ENCODE measurements at places on chromosomes 7 and 10. TPM values are rescaled to one million over a fixed set of nuclear protein-coding genes. Genes with fewer than 3 reads are reported as not detected.

DNA sequence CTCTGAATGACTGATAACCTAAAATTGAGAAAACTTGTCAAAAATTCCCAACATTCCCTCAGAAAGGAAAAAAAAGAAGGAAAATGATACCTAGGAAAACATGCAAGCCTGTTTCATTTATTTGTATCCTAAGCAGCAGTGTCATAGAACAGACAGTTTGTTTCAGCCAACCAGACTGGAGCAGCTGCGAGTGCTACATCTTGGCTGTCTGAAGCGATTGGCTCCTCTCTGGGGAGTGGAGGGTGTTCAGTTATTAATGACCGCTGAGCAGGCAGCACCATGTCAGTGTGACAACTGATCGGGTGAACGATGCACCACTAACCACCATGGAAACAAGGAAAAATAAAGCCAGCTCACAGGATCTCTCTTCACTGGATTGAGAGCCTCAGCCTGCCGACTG lies at the start of gene LRRN3:
Gene LRRN3 (plus strand): TSS at position 282 of the 400 bp plus-strand sequence. CDS start 31,646 bp downstream, outside the sequence.
- no peak for DNase-seq

- DNase-seq = no peak
Observed at GRCh38 chr10:65952086-65952485, 973.8 kb upstream of the LRRTM3 start.

DNA sequence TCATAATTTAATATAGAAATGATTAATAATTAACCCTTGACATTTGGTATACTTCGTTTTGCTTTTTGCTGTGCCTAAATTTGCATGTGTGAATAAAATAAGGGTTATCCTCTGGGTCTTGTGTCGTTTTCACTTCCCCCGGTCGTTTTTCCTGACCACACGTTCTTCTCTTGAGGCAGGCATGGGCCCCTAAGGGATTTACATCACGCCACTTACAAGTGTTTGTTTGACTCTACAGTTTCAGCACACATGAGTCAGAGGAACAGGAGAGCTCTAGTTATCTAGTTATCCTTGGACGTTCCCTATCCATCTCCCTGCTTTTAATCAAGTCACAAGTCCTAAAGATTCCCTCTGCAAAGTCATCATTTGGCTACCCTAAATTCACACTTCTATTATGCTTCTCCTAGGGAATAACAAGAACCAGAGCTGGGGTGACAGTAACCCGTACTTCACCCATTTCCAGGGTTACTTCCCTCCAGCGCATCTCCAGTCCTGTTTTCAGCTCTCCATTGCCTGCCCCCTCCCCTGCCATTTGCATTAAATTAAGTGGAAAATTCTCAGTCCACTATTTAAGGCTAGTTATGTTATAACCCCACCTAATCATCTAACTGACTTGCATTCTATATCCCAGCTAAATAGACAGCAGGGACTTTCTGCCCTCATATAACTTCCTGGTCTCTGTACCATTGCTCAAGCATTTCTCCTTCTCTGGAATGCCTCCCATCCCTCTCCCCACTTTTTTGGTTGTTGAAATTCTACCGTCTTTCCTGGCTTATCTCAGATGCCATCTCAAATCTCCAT lies 206.9 kb downstream of the PTEN start:
- no peak for DNase-seq

- DNase-seq = no peak
Observed at GRCh38 chr7:21504021-21504420, 38.8 kb upstream of the DNAH11 start.

DNA sequence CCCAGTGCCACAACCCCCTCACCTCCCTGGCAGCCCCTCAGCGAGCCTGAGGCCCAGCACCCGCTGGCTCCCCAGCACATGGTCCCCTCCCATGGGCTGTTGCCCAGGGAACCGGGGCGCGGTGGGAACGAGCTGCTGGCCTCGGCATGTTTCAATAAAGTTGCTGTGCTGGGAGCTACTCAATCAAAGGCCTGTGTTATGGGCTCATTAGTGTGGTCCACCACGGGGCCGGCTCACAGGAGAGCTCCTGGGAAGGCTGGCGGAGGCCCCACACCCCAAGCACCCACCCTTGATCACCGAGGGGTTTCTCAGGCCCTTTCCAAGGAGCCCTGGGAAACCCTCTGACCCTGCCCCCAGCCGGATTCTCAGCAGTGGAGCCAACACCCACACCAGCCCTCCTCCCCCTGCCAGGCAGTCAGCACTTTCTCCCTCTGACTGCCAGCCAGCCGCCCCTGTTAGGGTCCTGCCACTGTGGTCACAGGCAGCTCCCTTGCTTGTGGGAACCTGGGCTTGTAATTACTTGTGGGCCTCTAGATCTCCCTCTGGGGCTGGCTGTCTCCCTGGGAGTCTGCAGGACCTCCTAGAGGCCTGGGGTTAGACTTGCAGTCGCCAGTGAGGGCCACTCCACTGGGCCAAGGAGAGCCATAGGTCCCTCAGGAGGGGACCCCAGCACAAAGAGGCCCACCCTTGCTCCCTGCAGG lies 24.8 kb upstream of the TRIM8 start:
- DNase-seq = no peak

Gene IFIT1B
- total RNA-seq = not detected

- DNase-seq = no peak
Observed at GRCh38 chr7:158777793-158778192, 51.5 kb downstream of the ESYT2 start.

DNA sequence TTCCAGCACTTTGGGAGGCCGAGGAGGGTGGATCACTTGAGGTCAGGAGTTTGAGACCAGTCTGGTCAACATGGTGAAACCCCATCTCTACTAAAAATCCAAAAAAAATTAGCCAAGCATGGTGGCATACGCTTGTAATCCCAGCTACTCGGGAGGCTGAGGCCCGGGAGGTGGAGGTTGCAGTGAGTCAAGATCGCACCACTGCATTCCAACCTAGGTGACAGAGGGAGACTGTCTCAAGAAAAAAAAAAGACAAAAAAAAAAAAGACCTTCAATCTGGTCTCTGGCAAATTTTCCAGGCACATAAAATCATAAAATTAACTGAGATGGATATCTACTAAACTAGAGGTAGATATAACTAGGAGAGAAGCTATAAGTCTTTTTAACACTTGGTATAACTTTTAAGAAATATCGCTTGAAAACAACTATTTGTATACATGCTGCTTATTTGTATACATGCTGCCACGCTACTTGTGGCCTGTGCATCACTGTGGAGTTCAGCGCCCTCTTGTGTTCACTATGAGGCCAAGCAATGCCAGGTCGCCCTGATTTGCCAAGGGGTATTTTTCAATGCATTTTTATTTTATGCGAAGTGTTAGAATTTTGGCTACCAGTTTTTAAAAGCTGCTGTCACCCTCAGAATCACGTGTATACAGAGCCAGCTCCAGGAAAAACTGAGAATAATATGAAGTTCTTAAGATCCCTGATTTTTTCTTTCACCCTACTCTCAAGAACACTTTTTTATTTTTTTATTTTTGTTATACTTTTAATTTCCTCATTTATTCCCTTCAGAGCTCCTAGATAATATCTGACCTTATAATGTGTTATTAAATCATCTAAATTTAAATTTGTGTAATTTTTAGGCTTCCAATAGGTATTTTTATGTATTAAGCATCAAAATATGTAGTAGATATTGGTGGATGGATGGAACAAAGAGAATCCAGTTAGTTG lies 26.7 kb downstream of the CYCS start:
- peak; percentile 15 for DNase-seq

Gene CABCOCO1
- not detected for total RNA-seq

DNA sequence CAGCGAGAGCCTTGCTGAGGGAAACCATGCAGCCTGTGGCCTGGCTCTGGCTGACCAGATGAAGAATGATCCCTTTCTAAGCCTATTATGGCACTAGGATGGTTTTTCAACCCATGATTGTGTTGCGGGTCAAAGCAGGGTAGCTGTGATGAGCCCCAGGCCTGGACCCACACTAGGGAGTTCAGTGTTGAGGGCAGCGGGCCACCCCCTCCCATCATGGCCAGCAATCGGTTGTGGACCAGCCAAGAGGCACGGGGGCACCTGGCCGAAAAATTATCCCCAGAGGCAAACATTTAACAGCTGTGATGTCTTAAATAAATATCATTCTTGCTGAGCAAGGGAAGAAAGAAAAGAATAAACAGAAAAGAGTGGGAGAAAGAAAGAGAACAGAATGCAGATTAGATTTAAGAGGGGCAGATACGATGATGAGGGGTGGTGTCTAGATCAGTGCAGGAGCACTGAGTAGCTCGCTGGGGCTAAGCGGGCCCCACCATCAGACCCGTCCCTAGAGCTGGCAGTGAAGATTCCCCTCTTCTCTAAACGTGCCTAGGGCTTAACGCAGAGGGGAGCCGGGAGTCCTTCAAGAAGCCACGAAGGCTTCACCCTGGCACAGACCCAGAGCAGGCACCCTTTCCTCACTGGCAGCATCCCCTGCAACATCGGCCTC lies 82.7 kb downstream of the SLC37A3 start:
- no peak for DNase-seq

DNA sequence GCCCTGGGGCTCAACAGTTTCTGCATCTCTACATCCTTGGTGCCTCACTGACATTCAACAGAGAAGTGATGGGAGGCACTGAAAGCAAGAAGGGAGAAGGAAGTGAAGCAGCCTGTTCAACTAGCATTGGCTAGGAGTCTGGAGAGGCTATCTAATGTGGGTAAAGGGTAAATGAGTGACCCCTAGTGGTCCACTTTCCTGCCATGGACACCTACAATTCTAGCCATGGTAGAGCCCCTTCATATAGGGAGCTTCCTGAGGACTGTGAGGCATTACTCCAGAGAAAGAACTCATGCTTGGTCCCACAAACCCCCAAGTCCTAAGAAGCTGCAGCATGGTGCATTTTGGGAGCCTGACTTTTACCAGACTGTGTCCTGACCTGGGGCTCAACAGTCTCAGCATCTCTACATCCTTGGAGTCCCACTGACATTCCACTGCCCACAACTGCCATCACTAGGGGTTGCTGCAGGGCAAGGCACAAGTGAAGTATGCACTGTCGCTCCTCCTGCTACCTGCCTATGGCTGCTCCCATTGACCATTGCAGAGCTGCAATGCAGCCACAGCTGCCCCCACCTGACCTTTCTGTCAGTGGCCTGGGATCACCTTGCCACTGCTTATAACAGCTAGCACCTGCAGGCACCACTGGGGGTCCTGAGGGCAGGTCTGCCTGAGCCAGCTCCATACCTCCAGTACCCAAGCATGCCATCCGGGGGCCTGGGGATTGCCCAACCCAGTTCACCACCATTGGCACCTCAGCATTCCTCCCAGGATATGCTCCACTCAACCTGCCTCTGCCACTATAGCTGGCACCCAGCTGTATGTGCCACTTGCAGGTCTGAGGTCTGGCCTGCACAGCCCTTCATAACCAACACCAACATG lies 44.1 kb upstream of the CDK6 start:
- peak; percentile 32 for DNase-seq

DNA sequence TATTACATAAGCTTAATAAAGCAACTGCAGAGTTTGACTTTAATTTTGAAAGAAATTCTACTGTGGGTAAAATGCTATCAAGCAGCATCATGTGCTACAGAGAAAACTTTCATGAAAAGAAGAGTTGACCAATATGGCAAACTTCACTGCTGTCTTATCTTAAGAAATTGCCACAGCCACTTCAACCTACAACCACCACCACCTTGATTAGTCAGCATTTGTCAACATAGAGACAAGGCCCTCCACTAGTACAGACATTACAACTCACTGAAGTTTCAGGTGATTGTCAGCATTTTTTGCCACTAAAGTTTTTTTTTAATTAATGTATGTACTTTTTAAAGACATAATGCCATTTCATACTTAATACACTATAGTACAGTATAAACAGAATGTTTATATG lies 350.3 kb downstream of the HPSE2 start:
- DNase-seq = no peak

DNA sequence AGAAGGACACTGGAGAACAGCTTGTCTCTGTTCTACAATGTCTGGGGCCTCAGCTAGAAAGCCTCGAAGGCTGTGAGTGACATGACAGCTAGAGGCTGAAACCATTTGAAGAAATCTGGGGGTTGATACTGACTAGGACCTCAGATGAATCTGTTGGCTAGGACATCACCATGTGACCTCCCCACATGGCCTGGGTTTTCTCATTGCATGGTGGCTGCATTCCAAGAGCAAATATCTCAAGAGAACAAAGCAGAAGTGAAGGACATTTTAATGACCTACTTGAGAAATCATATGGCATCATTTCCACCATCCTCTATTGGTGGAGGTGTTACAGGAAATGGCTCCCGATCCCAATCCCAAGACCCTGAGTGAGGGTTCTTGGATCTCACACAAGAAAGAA lies 450.6 kb upstream of the AUTS2 start:
- DNase-seq = no peak

Gene ADARB2
- total RNA-seq = 8.4 TPM

DNA sequence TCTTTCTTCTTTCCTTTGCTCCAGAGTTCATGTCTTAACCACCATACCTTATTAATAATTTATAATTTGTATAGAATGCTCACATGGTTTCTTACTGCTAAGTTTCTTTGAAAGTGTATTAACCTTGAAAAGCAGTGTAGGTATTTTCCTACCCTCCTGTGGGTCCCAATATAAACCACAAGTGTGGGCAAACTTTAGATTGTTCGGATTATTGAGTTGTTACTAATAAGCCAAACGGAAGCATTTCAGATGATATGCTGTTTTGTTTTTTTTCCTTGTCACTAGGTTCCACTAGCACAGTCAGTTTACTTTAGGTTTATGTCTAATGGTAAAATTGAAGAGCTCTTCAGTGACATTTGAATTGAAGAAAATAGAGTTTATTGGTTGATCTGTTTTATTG lies 10.2 kb downstream of the SSBP1 start:
- no peak for DNase-seq

DNA sequence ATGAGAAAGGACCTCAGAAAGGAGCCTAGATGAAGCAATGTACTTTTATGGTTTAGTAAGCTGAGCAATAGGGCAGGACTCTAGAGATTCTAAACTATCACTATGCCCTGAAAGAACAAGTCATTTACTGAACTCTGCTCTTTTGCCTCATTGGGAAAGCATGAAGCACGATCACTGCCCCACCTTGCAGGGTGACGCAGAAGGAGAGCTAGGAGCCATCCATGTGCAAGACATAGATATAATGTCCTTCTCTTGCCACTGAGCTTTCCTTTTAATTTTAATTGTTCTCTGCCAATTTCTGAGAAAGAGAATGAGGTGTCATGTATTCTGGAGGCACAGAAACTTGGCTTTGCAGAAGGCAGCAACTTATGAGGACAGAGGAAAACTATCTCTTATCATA lies 108.3 kb downstream of the SORCS1 start:
- no peak for DNase-seq

DNA sequence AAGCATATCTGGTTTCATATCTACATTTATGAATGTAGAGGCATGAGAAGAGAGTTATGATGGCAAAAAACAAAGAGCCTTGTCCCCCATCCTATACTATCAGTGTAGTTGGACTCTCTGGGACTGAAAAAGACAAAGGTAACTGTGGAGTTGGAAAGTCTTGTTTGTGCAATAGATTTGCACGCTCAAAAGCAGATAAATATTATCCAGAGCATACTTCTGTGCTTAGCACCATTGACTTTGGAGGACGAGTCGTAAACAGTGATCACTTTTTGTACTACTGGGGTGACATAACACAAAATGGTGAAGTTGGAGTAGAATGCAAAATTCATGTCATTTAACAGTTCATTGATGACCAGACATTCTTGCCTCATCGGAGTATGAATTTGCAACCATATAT lies 85.2 kb upstream of the EGFR start:
- no peak for DNase-seq

GRCh38 chr10:17412323-17412722 lies 42.1 kb downstream of the ST8SIA6 start:
- DNase-seq = no peak

Gene TUBAL3
- not detected for total RNA-seq

GRCh38 chr10:74451127-74451829 lies 300.3 kb downstream of the ADK start:
- no peak for DNase-seq

Gene PLEKHS1
- not detected for total RNA-seq

Gene NRF1
- total RNA-seq = 18.4 TPM
